ENCODE measurements at places on chromosomes 1 and 21.

DNA sequence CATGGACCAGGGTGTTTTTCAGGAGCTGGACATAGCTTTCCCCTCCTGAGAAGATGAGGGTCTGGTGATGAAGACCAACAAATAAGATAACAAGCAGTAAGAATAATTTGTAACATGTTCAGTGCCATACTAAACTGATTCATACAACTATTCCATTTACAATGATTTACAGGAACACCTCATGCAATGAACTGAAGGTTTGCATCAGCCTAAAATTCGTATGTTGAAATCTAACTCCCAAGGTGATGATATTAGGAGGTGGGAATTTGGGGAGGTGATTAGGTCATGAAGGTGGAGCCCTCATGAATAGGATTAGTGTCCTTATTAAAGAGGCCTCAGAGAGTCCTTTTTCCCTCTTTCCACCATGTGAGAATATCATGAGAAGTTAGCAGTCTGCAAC lies 15.9 kb upstream of the NIBAN1 start:
- no peak for DNase-seq

GRCh38 chr1:4028139-4028501 lies 128.0 kb upstream of the C1orf174 start:
- no peak for DNase-seq

GRCh38 chr1:115879977-115880376 lies 39.1 kb upstream of the NHLH2 start:
- DNase-seq = peak; percentile 60

GRCh38 chr1:85496941-85497582 lies 32.1 kb upstream of the DDAH1 start:
- DNase-seq = no peak

- DNase-seq = no peak
Measured at GRCh38 chr21:41251961-41252642, 64.5 kb upstream of the FAM3B start.

- peak; percentile 78 for DNase-seq
Measured at GRCh38 chr1:46442317-46443161, 47.1 kb upstream of the DMBX1 start.

DNA sequence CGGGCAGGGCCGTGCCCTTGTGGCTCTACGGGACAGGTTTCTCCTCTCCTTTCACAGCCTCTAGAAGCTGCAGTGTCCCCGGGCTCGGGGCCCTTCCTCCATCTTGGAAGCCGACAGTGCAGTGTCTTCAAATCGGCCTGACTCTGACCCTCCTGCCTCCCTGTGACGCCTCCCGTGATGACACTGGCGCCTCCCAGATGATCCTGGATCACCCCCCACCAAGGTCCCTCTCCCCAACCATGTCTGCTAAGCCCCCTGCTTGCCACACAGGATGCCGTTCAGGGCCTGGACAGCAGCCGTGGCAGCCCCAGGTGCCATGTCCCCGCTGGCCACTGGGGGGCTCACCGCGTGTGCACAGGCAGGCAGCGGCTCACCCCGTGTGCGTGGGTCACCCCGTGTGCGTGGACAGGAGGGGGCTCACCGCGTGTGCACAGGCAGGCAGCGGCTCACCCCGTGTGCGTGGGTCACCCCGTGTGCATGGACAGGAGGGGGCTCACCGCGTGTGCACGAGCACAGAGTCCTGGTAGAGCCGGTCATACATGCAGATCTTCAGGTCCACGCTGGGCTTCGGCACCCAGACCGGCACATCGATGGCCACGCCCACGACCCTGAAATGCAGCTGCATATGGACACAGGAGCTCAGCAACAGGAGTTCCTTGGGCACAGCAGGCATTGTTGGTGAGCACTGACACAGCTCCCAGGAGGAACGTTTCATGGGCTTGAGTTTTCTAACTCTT lies 24.9 kb upstream of the TMEM52 start:
- peak; percentile 55 for DNase-seq

DNA sequence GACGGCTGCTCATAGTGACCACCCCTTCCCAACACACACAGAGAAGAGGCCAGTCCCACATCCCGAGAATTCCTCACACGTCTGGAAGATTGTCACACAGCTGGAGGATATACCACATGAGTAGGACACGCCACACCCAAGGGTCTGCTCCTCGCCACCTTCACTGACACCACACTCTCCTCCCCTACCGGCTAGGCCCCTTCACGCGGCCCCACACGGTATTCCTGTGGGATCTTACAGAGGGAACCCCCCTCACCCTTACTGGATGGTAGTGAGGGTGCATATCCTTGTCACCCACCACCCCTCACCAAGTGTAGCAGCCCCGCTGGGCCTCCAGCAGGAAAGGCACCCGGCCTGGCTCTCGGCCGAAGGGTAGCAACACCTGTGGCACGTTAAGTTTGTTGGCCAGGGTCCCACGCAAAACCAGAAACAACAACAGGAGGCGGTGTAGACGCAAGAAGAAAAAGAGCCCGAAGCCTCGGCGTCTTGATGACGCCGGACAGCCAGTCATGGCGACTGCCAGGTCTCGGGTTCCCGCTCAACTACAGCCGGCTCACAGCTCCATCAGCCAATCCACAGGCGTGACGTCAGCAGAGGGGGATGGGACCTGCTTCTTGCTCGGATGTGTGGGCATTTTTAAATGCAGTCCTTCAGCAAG lies at the start of gene NUP210L:
Gene NUP210L (minus strand): TSS at position 540 of the 658 bp plus-strand sequence.
- no peak for DNase-seq

GRCh38 chr1:219289171-219289570 lies 115.5 kb downstream of the LYPLAL1 start:
- no peak for DNase-seq

GRCh38 chr21:45103971-45104520 lies 29.7 kb downstream of the ADARB1 start:
- peak; percentile 43 for DNase-seq

DNA sequence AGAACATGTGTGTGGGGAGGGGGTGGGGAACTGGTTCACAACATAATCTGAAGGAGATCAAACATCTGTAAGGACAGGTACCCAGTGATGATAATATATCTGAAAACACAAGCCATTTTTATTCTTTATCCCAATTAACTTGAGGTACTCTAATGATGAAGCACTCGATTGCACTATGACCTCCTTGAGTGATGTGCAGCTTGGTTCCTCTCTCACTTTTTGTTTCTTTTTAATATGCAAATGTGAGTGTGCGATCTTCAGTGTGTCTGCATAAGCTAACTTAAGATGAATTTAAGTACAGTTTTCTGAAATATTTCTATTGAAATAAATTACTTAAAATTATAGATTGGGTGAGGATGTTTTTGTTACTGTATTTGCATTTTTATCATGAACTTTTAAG lies 50.6 kb upstream of the ANGPTL1 start:
- DNase-seq = no peak

DNA sequence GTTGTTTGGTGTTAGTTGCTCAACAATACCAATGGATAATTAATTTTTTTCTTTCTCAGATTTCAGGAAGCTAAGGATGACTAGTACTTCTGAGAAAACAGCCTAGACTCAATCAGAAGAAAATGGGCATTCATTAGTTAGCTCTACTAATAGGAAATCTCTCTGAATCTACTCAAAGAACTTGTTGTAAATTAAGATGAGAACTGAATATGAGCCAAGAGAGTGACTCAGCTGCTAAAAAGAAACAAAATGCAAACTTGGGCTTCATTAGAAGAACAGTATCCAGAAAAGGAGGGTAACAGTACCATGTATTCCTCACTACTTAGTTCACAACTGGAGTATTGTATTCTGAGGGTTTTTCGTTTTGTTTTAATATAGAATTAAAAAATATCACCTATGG lies 12.5 kb downstream of the FOXJ3 start:
- DNase-seq = no peak

DNA sequence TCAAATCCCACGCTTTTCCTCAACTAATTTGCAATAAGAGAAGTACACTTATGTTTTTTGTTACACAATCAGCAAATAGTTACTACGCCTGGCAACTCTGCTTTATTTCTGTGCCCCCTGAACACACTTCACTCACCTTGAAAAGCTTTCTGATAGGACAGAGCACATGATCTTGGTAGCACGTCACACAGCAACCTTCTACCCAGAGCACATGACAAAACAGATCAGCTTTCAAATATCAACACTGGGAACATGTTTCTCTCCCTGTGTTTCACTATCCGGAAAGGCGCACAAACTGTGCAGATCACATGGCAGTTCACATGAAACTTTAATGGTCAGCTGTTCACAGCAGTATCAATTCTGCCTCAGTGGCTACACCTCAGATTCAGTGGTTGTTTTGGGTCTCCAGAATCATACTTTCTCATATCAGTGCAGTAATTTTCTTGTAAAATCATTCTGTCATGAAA lies 2.2 kb downstream of the SLC19A2 start:
- DNase-seq = no peak

- DNase-seq = no peak
Measured at GRCh38 chr1:154756793-154757548, 113.1 kb downstream of the KCNN3 start.

DNA sequence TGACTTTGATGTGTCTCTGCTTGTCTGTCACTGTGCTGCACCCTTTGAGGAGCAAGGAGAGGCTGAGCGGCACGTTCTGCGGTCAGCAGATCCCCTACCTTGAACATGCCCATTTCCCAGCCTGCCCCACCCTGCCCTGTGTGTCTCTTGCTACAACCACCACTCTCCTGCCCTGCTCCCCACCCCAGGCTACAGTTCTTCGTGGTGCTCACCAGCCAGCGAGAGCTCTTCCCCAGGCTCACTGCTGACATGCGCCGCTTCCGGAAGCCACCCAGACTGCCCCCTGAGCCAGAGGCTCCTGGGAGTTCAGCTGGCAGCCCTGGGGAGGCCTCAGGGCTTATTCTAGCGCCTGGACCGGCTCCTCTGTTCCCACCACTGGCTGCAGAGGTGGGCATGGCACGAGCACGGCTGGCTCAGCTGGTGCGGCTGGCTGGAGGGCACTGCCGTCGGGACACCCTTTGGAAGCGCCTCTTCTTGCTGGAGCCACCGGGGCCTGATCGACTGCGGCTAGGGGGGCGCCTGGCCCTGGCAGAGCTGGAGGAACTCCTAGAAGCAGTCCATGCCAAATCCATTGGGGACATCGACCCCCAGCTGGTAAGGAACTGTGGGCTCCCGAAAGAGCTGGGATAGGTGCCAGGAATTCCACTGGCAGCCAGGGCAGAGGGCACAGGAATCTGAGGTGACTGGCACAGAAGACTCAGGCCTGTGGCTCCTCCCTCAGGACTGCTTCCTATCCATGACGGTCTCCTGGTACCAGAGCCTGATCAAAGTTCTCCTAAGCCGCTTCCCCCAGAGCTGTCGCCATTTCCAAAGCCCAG lies 5.6 kb downstream of the HYI start:
- no peak for DNase-seq

- no peak for DNase-seq
Measured at GRCh38 chr1:46603481-46603857, 599 bp downstream of the MKNK1 start.

GRCh38 chr1:30870656-30871055 lies 37.9 kb downstream of the SDC3 start:
- no peak for DNase-seq

DNA sequence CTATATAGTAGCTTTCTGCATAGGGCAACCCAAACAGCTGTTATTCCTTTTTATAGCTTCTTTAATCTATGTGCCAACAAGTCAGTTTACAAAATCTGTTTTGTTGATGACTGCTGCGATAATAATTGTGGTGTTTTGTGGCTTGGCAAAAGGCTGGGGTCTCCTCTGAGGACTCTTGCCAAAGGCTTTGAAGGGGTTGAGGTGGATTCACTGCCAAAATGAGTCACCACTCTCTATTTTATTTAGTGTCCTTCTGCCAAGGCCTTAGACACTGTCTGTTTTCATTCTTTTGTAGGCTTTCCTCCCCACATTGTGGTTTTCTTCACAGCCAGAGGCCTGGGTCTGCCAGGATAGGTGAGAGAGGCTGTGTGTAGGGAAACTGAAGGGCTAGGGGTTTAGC lies 161.8 kb downstream of the NFIA start:
- DNase-seq = no peak

- peak; percentile 20 for DNase-seq
Measured at GRCh38 chr1:247241691-247242090, 14.2 kb upstream of the VN1R5 start.

DNA sequence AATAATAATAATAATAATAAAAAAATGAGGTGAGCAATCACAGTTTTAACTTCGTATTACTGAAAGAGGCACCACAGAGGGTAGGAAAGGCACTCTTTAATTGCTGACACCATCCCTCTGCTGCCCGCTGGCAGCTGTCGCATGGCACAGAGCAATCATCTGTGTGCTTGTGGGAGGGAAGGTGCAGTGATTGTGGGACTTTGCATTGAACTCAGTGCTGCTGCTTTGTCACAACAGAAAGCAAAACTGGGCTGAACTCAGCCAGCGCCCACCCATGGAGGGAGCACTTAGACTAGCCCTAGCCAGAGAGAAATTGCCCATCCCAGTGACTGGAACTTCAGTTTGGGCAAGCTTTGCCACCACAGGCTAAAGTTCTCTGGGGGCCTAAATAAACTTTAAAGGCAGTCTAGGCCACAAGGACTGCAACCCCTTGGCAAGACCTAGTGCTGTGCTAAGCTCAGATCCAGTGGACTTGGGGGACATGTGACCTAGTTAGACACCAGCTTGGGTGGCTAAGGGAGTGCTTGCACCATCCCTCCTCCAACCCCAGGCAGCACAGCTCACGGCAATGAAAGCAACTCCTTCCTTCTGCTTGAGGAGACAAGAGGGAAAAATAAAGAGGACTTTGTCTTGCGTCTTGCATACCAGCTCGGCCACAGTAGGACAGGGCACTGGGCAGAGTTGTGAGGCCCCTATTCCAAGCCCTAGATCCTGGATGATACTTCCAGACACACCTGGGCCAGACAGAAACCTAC lies 59.3 kb downstream of the WDR4 start:
- DNase-seq = no peak

DNA sequence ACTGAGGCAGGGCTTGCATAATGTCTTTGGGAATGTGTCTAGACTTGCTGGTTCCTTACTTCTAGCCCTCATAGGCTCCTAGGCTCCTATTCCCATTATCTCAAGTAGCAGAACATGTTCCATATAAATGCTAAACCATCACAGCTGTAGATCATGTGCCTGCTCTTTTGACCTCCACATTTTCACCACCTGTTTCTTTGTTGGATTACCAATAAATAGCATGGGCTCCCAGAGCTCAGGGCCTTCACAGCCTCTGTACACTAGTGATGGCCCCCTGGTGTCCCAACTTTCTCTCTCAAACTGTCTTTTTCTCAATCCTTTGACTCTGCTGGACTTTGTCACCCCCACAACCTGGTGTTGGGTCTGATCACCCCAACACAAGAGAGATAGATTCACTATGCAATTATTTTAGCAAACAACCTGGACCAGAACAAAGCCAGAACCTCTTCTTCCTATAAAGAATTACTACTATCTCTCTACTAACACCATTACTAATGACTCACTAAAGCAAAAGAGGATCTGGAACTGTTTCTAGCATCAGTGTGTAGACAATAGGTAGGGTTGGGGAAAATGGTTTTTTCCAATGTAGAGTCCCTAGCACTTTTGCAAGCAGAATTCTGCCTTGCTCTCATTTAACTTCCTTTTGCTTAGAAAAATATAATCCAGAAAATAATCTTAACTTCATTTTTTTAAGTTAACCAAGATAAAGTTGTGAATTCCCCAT lies 51.7 kb downstream of the WLS start:
- DNase-seq = peak; percentile 13

DNA sequence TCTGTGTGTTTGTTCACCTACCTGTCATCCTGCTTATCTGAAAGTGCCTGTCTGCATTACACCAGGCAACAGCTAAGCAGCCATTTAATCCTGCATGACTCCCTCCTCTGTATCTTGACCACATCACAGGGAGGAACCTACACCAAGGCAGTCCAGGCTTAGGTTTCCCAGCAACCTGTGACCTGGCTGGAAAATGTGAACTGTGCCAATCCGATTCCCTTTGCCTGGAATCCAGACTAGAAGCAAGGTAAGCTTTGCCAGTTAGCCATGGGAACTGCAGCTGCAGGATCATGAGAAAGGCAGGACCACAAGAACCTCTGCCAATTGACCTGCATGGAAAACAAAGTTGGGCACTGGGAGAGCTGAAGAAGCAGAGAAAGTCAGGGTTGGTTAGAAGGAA lies 6.3 kb upstream of the ATP1B1 start:
- no peak for DNase-seq

Data from suppressor macrophage treated with lipopolysaccharide for 1 hour (primary cell).